ENCODE measurements at places on chromosomes 11 and 22.
A peak's percentile ranks its signal among the peaks of the same experiment; 100 is the strongest.

GRCh38 chr22:45096256-45096907 lies 67.3 kb upstream of the NUP50 start:
- peak; percentile 23 for DNase-seq

GRCh38 chr22:38203090-38203810 lies 1.5 kb downstream of the MAFF start:
- DNase-seq, result peak; percentile 63

GRCh38 chr11:78377625-78378418 lies 39.8 kb downstream of the GAB2 start:
- no peak for DNase-seq

GRCh38 chr11:65454696-65455456 lies 32.3 kb downstream of the NEAT1 start:
- DNase-seq, result peak; percentile 83

GRCh38 chr22:29772170-29772641 lies 5.0 kb downstream of the UQCR10 start:
- DNase-seq, result no peak

GRCh38 chr11:76800466-76801200 lies 17.5 kb downstream of the TSKU start:
- DNase-seq, result no peak

- DNase-seq, result no peak
Measured at GRCh38 chr22:31748490-31748889, 1.4 kb downstream of the PRR14L start.

- DNase-seq, result no peak
Measured at GRCh38 chr11:102017026-102017425, 30.2 kb upstream of the CFAP300 start.

GRCh38 chr11:56089697-56090096 lies 3.4 kb upstream of the OR8I2 start:
- DNase-seq, result no peak

DNA sequence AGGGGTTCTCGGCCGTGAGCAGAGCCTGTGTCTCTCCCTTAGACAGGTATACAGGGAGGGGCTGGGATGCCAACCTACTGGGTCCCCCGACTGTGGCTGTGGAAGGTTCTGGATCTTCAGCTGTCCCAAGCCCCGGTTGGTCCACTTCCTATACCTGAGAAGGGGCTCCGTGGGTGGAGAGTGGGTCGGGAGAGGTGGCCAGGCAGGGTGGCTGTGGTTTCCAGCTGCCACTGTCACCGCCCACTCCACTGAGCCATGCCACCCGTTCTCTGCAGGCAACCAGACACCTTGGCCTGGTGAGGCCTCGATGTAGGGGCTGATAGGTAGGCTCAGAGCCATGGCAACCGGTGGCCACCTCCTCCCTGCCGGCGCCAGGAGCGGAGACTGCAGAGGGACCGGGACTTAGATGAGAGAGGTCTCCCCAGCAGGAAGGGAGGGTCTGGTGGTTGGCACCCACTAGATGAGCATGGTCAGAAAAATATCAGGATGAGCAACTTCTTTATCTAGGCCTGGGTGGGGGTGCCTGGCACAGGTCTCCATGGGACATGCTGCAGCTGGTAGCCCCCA lies 53.8 kb downstream of the TRIOBP start:
- no peak for DNase-seq

GRCh38 chr11:132427611-132428010 lies 1057.2 kb downstream of the NTM start:
- DNase-seq, result no peak

DNA sequence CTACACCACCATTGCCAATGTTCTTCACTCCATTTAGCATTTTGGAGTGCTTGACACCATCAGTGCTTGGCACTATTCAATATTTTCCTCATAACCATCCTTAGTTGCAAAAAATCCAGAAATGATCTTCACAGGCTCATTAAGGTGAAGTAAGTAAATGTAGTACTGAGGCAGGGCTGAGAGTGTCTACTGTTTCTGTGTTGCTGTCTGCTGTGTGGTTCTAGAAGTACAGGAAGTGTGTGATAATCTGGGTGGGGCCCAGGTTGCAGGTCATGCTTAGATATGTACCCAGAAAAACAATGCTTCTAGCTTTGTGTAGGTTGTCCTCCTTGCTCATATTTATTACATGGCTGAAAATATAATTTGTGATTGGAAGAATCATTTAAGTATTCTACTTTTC lies 411.8 kb upstream of the CCDC179 start:
- DNase-seq, result no peak

DNA sequence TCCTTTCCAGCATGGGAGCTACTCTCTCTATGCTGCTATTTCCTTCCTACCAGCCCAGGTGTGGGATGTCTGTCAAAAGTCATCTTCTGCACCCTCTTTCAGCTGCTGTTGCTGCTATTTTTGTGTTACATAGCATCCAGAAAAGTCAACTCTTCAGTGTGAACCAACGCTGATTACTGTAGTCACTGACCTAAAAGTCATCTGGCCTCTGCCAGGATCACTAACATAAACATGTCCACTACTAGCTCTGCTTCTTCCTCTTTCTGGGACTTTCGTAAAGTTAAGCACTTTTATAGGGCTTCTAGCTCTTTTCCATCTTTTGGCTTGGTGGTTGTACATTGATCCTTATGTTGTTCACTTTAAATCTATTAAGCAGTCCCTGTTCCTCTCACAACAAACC lies 90.2 kb upstream of the CARD18 start:
- no peak for DNase-seq

DNA sequence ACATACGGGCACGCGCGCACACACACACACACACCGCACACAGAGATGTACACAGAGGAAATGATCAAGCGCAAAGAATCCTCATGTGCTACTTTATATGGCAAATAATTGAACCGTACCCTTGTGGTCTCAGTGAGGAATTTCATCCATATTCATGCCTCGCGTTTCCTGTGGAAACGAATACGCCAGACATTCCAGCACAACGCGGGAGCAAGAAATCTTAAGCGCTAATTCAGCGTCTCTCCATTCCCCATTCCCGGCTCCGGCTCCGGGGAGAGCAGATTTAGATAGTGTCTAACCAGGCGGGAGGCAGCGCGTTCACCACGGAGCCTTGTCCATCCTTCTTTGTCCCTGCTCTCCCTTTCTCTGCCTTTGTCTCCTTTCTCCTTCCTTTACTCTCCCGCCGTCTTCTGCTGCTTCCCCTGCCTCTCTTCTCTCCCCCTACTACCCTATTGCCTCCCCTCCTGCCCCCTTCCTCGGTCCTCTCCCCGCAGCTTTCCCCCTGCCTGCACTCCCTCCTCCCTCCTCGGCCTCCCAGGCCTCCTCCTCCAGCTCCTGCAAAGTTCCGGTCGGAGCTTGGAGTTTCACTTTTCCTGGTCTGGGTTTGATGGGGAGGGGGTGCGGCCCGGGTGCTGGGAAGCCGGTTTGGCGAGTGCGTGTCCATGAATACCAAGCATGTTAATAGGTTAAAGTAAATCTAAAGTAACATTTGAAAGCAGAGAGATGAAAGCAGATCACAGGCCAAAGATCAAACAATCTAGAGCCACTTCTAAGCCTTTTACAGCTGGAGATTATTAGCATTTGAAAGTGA lies 579.3 kb downstream of the BUD13 start:
- DNase-seq, result no peak

DNA sequence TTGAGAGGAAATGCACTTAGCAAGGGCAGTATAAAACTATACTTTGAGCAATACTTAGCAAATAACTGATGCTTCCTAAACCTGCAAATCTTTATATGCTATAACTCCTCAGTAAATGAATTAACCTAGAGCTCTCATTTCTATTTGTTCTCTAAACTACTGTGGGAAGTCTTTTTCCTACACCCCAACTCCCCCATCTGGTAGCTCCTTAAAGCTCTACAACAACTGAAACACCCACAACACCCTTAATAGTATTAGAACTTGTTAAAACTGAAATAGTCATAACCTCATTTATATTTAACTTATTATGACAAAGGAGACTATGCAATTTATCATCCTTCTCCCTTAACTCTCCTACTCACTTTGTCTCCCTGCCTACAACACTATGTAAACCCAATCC lies 43.4 kb downstream of the GUCY1A2 start:
- DNase-seq, result no peak

DNA sequence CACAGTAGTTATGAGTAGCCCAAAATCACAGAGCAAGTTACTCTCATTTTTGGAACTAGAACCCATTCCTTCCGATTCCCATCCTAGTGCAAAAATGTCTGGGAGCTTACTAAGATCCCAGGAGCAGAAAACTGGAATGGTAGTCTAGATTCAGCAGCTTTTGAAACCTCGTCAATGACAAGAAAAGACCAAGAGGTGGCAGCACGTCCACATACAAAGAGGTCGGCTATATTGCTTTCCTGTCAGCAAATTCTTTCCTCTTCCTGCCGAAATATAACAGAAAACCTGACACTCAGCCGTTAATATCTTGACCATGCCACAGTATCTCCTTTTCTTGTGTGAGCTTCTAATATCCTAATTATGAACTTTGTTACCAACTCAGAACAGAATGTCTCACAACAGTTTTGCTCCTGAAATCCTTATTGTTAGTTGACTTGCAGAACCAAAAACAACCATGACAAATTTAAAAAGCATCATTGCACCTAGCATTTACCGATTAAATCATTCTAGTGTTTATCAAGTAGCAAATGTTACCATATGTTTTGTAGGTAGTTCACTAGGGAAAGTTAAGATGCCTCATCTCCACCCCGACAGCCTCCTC lies 92.8 kb upstream of the OR9G4 start:
- DNase-seq, result peak; percentile 3

- DNase-seq, result no peak
Measured at GRCh38 chr11:118135051-118135795, 17.4 kb downstream of the SCN4B start.

- DNase-seq, result no peak
Measured at GRCh38 chr11:117186431-117186761, 7.9 kb downstream of the SIDT2 start.

- DNase-seq, result no peak
Measured at GRCh38 chr11:112541140-112542046, 280.7 kb upstream of the PLET1 start.

DNA sequence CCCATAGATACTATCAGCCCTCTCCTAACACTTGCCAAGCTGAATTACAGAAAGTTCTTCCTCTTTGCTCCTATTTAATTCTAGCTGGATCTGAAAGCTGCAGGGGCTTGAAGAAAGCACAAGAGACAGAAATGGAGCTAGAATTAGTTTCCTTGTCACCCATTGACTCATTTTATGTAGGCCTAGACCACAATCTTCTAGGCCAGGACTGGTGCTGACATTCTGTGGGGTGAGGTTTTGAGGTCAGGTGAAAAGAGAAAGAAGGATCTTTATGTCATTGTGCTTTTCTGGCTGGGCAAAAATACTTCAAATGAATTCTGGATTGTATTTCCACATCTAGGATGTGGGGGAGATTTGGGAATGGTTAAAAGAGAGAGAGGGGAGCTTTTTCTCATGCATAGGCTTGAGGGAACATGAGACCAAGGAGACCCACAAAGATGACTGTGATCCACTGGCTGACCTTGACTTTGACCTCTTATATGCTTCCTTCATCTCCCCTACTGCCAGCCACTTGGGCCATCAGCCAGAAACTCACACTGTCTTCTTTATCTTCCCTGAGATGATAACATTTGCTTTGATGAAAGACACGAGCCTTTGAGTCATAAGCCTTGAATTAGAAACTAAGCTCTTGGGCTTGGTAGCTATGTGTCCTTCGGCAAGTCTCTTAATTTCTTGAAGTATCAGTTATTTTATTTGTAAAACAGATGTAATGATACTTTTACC lies 274.9 kb upstream of the CADM1 start:
- no peak for DNase-seq

DNA sequence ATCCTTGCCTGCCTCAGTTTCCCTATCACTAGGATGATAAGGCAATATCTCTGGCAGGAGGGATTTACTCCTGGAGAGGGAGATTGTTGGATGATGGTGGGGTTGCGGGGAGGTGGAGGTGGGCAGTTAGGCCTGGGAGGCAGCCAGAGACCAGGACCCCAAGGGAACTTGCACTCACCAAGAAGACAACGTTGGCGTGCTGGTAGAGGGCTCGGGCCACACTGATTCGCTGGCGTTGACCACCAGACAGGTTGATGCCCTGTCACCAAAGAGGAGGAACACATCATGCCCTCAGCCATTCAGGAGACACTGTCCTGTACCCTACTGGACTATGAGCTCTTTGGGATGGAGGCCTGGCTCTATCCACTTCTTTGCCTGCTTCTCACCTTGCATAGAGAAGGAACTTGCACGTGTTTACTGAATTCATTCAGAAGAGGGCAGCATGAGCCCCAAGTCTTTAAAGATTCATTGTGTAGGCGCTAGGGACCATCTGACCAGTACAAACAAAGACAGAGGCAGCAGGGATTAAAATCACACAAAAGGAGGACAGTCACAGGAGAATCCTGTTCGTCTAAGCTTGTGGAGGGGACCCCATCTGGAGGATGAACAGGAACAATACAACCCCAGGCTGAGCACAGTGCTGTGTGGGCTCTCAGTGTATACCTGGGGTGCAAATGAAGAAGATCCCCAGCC lies 24.2 kb upstream of the KCNJ11 start:
- DNase-seq, result no peak

DNA sequence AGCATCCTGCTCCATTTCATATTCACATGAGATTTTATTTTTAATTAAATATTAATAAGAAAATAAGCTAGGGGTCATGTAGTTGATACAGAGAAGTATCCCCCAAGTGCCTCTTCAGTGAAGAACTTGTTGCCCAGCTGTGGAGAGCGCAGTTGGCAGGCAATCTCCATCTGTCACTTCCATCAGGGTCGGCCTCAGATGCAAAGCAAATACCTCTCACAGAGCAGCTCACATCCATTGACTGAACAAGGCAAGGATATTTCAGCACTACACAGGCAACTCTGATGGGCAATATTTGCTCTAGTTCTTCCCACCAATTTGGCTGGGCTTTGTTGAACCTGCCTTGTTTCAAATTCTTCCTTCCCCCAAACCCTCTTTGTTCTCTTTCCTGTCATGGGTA lies 129.4 kb downstream of the NOX4 start:
- DNase-seq, result no peak

DNA sequence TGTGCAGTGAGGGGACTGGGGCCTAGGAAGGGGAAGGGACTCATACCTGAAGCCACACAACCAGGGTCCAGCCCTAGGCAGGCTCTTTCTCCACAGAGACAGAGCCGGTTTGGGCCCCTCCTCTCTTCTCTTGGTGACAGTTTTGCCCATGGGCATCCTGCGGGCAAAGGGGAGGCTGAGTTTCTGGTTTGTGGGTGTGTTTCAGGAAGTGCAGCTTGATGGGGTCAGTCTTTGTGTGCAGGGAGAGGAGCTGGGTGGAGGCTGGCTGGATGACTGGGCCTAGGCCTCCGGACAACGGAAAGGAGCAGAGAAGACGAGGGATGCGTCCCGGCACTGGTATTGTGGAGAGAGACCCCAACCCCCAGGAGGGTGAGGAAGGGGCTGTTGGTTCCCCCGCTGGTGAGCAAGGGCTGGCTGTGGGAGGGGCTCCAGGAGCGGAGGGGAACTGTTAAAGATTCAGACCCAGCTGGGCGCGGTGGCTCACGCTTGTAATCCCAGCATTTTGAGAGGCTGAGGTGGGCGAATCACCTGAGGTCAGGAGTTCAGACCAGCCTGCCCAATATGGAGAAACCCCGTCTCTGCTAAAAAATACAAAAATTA lies 23.4 kb upstream of the CELSR1 start:
- DNase-seq, result no peak

- DNase-seq, result no peak
Measured at GRCh38 chr11:111729071-111729830, 36.9 kb downstream of the PPP2R1B start.

GRCh38 chr22:37854946-37855345 lies 5.7 kb downstream of the EIF3L start:
- DNase-seq, result no peak

- DNase-seq, result no peak
Measured at GRCh38 chr11:16902781-16903378, 111.3 kb downstream of the PLEKHA7 start.

GRCh38 chr11:94150056-94150455 lies 21.4 kb downstream of the PANX1 start:
- no peak for DNase-seq

GRCh38 chr22:32682990-32683389 lies 118.5 kb upstream of the TIMP3 start:
- DNase-seq, result no peak
